Daoy (cell line): ENCODE measurements at places on chromosomes 16 and 17. TPM values are rescaled to one million over a fixed set of nuclear protein-coding genes. Genes with fewer than 3 reads are reported as not detected.

GRCh38 chr16:13269359-13269758 is 368.0 kb downstream of the SHISA9 start:
- no peak for DNase-seq

GRCh38 chr16:1932050-1933028 is 10.7 kb downstream of the MSRB1 start:
- DNase-seq: no peak

DNA sequence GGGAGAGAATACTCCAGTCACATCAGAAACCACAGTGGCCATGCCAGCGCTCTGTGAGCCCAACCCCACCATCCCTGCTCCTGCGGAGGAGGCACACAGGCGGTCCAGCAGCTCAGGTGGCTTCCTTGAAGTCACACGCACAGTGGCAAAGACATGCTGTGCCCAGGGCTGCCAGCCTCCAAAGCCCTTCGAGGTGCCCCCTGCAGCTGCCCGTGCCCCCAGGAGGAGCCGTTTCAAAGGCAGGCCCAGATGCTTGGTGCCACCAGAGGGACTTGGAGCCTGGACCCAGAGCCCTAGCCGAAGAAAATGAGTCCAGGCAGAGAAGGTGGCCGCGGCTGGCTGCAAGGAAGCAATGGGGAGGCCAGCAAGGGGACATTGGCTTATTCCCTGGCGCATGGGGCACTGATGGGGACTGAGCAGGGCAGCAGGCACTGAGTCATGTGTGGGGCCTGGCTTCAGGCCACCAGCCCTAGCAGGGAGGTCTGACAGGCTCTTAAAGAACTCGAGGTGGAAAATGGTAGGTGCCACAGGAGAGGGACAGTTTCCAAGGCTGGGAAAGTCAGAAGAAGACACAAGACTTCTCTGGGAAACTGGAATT is 17.2 kb upstream of the CACNG1 start:
- peak; percentile 62 for DNase-seq

DNA sequence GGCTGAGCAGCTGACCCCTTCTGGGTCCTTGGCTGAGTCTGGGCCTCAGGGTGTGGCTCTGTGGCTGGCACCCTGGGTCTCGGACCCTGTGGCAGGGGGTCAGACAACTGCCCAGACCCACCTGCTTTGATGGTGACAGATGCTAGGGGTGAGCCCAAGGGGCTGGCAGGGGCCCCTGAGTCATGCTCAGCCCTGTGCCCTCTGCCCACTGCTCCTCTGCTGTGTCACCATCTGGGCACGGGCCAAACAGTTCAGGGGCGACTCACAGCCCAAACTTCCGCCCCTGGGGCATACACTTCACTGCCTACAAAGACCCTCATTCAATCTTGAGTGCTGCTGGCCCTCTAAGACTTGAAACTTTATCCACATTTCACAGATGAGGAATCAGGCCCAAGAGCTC is 5.7 kb downstream of the ADGRG1 start:
- DNase-seq: peak; percentile 86

SBK1 gene
- total RNA-seq: under 0.01 and 0.68 TPM in 2 replicates
